ENCODE measurements at places on chromosomes 1 and 21.
A peak's percentile ranks its signal among the peaks of the same experiment; 100 is the strongest.

DNA sequence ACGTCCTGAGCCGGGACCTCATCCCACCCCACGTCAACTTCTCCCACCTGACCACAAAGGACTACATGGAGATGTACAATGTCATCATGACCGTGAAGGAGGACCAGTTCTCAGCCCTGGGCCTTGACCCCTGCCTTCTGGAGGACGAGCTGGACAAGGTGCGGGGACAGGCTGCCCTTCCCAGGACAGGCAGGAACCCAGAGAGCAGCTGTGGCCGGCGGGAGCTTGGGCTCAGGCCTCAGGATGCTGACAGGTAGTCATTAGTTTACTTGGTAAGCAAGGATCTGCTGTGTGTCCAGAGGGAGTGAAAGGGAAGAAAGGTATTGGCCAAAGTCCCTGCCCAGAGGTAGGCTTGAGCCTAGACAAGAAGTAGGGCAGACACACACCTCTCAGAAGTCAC is 17.6 kb upstream of the KCNC4 start:
- no peak for DNase-seq

DNA sequence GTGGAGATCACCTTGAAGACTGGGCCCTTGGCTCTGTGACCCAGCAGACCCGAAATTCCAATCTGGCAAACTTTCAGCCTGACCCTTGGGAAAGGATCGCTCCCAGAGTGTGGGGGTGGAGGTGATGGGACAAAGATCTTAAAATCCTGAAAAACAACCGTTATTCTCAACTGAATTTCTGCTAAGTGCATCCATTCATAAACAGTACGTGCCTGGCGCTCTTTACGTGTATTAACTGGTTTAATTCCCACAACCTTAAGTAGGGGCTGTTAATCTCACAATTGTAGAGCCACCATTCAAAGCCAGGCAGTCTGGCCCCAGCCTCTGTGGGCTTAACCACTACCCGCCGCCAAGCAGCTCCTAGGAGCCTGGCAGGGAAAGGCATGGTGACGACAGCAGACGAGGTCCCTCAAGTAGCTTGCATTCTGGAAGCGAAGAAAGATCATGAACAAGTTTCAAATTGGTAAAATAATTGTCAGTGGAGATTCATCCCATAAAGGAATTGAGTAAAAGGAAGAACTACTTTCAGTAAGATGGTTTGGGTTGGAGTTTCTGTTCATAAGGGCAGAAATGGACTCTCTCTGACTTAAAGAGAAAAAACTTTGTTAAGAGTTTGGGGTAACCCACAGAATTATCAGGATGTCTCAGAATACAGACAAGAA is 11.4 kb upstream of the RGS16 start:
- DNase-seq: peak; percentile 95

DNA sequence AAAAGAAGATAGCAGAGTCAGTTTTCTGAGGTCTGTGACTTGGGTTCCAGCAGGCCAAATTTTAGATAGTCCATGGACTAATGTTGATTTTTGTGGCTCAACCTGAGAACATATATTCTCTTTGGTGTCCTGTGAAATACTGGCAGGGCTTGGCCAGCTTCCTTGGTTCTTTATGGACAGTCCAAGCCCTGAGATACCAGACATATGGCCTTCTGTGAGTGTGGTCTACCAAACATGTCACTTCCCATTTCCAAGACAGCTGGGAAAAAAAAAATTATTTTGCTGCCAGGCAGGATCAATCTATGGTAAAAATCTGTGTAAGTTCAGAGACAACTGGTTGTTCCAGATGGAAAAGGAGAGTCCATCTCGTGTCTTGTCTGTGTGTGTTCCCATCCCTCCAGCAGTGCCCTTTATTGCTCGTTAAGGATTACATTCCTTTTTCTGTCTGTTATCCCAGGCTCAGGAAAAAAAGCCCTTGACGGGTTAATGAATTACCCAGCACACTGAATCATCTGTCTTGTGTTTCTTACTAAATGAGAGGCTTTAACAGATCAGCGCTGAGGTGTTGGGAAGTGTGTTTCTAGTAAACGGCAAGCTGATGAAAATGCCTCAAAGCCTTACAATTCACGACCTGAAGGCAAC is 33.4 kb upstream of the XPR1 start:
- DNase-seq: peak; percentile 62

GRCh38 chr1:196143602-196144342 is 464.5 kb downstream of the KCNT2 start:
- peak; percentile 38 for DNase-seq

DNA sequence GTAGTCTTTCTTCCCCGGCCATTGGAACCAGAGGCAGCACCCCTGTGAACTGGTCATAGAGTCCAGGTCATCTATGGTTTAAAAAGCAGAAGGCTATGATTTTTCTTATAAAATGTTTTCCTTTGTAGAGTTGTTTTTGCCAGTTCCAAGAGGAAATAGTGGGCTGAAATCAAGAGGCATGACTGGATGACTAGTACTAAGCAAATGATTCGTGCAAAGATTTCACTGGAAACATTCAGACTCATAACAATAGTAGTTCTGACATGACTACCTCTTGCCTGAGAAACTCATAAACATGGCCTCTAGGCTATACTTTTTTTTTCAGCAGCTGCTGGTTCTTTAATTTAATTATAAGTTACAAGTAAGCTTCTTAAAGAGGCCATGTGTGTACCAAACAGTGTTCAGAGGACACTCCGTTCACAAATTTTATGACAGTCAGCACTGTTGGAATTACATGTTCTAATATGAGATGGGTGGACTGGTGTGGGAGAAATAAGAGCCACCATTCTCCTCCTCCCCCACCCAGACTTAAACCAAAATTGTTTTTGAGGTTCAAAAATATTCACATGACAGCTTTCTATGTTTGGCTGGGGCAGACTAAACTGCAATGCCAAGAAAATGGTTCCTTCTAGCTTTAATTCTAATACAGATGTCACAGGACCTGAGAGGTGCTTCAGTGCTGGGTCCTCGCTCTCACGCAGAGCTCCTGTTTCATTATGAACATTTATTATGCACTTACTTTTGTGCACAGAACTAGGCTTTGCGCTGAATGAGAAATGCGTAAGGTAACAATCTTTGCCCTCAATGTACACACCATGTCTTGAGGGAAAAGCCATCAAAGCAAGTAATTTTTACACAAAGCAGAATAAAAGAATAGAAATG is 147.5 kb downstream of the ZC3H11B start:
- DNase-seq: peak; percentile 57

- peak; percentile 40 for DNase-seq
These were observed 23.4 kb downstream of the LDLRAP1 start for GRCh38 chr1:25566730-25567341.

- no peak for DNase-seq
These were observed 502.7 kb downstream of the NUF2 start for GRCh38 chr1:163824490-163824889.

GRCh38 chr1:214008791-214009422 is 21.1 kb downstream of the PROX1 start:
- DNase-seq: peak; percentile 88

DNA sequence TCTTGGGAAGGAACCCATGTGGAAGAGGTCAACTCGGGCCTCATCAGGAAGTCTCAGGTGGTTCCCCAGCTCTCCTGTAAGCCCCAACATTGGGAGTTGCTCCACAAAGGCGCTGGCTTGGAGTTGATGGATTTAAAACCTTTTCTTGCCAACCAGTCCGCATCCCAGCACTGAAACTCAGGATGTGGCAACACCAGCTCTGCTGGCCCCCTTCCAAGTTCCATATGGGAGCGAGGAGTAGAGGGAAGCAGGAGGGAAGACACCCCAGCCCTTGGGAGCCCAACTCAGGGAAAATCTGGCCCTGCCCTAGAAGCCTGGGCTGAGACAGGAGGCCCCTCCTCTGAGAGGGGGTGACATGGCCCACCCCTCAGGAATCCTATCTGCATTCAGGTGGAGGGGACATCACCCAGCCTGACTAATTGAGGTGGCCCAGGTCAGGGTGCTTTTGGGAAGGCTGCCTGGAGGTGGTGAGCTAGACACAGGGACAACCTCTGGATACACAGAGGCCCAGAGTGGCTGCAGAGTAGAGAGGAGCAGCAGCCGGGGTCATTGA is 33.1 kb upstream of the DMBX1 start:
- peak; percentile 39 for DNase-seq

DNA sequence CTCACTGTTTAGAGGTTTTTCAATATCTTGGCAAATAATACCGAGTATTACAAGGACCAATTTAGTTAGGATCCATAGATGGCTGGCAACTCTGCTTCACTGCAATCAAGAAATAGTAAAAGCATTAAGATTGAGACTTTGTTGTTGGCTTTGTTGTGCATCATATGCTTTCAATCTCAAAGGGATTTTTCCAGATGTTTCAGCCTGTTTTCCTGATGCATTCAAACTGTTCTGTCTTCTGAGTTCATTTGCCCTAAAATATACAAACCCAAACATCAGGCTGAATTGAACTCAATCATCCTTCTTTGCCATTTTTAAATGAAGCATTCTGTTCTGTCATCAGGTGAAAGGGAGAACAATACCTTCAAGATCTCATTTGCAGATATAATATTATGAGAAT is 248.7 kb downstream of the TTLL7 start:
- no peak for DNase-seq

GRCh38 chr1:186848509-186849130 is 19.9 kb downstream of the PLA2G4A start:
- no peak for DNase-seq

DNA sequence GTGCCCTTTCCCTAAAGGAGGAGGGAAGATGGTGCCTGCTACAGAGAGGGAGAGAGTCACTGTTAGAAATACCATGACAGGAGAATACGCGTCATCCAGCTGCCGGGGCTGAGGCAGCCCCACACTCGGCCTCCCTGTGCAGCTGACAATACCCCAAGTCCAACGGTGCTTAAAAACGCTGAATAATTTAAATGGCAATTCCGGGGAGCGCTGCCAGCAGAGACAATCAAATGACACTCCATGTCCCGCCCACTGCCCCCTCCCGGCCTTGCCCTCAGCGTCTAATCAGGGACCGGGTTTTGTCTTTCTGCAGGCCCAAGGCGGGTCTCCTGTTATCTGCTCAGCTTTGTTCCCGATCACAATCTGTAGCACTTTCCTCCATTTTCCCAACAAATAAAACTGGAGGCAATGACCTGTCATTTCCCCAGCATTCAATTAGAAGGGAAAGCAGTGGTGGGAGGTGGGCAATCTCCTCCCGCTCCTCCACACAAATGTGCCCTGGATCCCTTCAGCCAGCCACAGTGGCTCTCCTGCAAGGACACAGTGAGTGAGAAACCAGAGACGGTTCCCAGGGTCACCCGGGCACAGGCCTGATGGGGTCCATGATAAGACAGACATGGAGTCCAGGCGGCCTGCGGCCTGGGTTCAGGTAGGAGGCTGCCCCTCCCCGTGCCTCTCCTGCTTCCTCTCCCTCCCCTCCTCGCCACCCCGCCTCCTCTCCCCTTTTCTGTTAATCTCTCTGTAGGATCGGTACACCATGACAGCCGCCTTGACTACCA is 42.7 kb upstream of the AJAP1 start:
- DNase-seq: no peak

GRCh38 chr1:91011726-91012125 is 10.1 kb downstream of the ZNF644 start:
- DNase-seq: no peak

DNA sequence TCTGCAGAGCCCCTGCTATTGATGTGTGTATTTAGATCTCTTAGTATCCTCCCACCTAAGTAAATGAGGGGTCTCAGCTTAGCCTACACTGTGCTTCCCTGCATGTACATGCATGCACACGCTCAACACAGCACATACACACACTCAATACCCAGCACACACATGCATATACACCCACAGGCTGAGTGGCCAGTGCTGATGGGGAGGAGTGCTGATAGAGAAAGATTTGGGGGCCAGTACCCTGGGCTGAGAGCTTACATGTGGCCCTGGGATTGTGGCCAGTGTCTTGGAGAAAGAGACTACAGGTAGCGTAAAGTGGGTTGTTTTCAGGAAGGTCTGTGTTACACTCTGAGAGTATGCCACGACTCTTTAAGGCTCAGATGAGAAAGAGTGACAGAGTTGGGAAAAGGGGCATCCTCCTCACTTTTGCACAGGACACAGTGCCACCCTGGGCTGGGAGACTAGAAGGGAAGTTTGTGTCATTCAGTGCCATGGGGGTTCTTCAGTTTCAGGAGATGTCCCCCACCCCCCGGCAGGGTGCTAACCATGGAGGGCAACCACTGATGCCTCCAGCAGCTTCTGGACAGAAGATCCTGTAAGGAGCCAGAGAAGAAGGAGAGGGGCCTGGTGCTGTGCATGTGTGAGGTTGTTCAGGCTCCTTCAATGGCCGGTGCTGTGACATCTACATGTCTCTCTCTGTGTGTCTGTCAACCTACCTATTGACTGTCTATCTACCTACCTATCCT is 166.8 kb downstream of the RHOU start:
- no peak for DNase-seq

DNA sequence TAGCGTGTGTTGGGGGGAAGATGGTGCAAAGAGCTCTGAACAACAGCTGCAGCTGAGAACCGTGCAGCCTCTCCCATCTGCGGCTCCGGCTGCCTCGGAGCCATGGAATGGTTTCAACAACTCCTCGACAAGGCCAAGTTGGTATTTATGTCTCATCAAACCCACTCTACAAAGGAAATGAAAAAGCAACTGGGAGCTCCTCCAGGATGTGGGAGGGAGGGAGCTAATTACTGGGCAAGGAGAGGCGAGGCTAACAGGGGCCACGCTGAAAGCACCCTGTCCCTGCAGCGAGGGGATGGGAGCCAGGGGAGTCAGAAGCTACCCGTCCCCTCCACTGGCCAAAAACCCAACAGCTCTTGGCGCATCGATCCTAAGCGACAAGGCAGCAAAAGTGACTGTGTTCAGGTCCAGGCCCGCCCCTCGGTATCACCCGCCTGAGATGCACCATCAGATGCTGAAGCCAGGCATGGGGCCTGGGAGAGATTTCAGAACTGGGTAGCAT is 63.1 kb downstream of the ACOT7 start:
- no peak for DNase-seq

DNA sequence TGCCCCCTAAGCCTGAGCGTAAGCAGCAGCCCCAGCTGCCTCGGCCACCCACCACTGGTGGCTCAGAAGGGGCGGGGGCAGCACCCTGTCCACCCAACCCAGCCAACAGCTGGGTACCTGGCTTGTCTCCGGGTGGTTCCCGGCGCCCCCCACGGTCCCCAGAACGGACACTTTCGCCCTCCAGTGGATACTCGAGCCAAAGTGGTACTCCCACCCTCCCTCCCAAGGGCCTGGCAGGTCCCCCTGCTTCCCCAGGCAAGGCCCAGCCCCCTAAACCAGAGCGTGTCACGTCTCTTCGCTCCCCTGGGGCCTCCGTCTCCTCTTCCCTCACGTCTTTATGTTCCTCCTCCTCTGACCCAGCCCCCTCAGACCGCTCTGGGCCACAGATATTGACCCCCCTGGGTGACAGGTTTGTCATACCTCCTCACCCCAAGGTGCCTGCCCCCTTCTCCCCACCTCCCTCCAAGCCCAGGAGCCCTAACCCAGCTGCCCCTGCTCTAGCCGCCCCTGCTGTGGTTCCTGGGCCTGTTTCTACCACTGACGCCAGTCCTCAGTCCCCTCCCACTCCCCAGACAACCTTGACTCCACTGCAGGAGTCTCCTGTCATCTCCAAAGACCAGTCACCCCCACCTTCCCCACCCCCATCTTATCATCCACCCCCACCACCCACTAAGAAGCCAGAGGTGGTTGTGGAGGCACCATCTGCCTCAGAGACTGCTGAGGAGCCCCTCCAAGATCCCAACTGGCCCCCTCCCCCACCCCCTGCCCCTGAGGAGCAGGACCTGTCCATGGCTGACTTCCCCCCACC is 46.2 kb downstream of the YARS1 start:
- DNase-seq: peak; percentile 55

Data from NCI-H82 (cell line).